Retinal pigment epithelial cell (primary cell): ENCODE measurements at places on chromosomes 2 and 18.

DNA sequence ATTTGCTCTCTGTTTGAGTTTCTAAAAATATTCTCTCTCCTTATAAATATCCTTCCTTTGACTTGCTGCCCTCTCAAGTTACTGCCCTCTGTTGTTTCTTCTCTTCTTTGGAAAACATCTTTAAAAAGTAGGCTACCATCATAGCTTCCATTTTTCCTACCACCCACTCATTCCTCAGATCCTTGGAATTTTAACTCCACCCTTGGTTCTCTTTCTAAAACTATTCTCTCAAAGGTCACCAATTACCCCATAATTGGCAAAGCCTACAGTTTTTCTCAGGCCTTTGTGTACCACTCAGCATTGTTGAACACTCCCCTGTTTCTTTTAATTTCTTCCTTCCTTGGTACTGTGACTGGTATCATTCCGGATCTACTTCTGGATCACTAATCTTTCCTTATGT is 43.0 kb upstream of the ITGAV start:
- no peak for DNase-seq

DNA sequence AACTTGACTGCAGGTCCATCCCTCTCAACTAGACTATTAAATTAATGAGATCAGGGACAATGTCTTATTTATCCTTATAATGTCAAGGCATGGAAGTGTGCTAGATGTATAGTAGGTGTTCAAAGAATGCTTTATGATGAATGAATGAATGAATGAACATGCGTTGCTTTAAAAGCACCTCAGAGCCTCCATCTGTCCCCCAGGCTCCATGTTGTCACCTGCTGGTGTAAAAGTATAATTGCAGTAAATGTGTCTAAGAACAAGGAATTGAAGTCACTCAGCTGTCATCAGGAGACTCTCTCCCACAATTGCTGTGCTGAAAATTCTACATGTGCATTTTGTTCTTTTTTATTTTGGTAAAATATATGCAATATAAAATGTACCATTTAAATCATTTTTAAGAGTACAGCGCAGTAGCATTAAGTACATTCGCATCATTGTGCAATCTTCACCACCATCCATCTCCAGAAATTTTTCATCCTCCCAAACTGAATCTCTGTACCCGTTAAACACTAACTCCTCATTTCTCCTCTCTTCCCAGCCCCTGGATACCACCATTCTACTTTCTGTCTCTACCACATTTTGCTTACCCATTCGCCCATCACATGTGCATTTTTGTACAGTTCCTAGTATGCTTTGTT is 52.6 kb downstream of the GNAL start:
- no peak for DNase-seq

GRCh38 chr2:65660340-65660739 is 227.9 kb upstream of the SPRED2 start:
- DNase-seq = no peak

- no peak for DNase-seq
Measured at GRCh38 chr2:128626760-128627511, 308.3 kb upstream of the HS6ST1 start.

- DNase-seq = no peak
Measured at GRCh38 chr18:36706134-36706881, 122.5 kb downstream of the TPGS2 start.
